ENCODE measurements at places on chromosomes 3 and 15.

DNA sequence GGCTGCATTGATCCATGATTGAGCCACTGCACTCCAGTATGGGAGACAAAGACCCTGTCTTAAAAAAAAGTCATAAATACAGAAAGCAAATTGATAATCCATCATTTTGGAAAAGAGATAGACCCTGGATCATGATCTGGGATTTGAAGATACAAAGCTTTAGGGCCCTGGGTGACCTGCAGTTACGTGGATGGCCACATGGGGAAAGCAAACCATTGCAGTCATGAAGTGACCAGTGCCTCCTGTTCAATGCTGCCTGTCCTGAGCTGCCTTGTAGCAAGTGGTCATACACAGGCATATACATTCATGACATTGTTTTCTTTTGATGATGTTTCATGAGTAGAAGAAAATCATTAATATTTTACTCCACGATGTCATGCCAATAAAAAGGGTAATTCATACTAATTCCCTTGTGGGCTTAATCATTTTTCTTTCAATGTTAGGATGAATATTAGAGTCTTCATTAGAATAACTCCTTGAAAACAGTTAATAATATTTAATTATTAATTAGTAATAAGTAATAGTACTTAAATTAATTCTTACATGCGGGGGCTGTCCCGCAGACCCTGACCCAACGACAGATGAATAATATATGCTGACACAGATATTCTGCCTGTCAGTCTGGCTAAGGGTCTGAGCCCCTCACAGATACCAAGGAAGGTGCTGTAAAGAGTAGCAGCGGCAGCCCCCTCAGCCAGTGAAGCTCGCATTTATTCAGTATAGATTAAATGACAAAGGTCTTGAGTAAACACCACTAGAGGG lies 109.0 kb upstream of the UNC13C start:
- no peak for DNase-seq

DNA sequence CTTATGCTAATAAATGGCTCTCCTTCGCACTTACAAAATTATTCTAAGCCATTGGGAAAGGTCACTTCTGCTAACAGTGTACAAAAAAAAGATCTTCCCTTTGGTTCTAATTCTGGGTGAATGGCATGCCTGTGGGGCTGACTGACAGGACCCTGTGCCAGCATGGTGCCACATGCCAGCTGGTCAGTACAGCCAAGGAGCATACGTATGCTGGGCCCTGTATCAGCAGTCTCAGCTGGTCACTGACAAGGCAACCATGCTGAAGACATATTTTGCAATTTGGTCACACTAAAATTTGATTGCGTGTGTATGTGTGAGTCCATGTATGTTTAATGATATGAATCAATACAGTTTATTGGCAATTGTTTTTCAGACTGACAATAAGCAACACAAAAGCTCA lies 246.1 kb downstream of the TBL1XR1 start:
- no peak for DNase-seq

- no peak for DNase-seq
Observed at GRCh38 chr15:36294359-36294758, 285.1 kb upstream of the CDIN1 start.

DNA sequence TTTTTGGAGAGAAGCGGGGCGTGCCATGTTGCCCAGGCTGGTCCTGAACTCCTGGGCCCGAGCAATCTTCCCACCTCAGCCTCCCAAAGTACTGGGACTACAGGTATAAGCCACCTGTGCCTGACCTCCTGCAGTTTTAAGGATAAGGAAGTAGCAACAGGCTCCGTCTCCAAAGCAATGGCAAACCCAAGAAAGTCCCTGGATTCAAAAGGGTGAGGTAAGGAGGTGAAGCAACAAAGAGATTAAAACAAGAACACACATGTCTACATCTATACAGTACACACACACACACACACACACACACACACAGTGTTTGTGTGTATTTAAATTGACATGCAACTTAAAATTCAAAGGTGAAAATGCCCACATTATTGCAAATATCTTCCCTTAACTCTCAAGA lies 58.9 kb downstream of the ABCC5 start:
- no peak for DNase-seq

GRCh38 chr3:141840737-141841544 lies 35.5 kb upstream of the ATP1B3 start:
- no peak for DNase-seq

DNA sequence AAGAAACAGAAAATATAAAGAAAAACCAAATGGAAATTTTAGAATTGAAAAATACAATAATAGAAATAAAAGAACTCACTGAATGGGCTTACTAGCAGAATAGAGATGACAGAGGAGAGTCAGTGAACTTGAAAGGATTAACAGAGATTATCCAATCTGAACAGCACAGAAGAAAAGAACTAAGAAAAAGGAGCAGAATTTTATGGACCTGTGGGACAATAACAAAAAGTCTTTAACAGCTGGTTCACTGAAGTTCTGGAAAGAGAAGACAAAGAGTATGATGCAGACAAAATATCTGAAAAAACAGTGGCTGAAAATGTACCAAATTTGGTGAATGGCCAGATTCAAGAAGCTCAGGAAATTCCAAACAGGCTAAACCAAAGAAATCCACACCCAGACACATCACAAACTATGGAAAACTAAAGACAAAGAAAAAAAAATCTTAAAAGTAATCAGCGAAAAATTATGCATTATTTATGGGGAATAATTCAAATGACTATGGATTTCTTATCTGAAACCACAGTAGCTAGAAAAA lies 9.7 kb upstream of the GNB5 start:
- no peak for DNase-seq

GRCh38 chr3:31768479-31769125 lies 212.5 kb downstream of the OSBPL10 start:
- DNase-seq: no peak
